Central memory CD8-positive, alpha-beta T cell (primary cell): ENCODE measurements at places on chromosomes 11 and 22.
A peak's percentile ranks its signal among the peaks of the same experiment; 100 is the strongest.

GRCh38 chr11:122895563-122895962 is 13.0 kb downstream of the JHY start:
- H3K4me3 ChIP-seq, result no peak overlapping the region
- no peak overlapping the region for H3K27ac ChIP-seq
- DNase-seq, result no peak
- H3K27me3 ChIP-seq, result no peaks in the 10 kb centered on the region

DNA sequence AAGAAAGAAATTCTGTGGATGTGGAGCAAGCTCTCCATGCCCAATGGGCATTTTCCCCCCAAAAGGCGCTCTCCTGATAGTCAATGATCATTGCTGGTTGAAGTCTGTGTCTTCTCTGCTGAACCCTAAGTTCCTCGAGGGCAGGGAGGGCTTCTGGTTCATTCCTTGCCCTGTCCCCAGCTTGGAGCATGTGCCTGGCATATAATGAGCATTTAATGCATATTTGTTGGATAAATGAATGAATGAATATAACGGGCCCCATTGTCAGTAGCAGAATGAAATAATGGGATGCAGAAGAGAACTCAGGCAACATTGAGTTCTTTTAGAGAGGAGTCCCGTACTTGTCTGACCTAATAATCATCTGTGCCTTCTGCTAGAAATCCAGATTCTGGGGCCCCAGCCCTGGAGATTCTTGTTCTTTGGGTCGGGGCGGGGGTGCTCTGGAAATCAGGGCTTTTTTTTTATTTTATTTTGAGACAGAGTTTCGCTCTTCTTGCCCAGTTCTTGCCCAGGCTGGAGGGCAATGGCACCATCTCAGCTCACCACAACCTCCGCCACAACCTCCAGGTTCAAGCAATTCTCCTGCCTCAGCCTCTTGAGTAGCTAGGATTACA is 64.4 kb downstream of the CD82 start:
- H3K27ac ChIP-seq, result no peak overlapping the region
- H3K36me3 ChIP-seq, result no peaks in the 10 kb centered on the region
- DNase-seq, result no peak
- H3K4me1 ChIP-seq, result peaks cover 8% of the 10 kb centered on the region

- peaks cover 33% of the 10 kb centered on the region for H3K4me1 ChIP-seq
- H3K36me3 ChIP-seq, result peaks cover 17% of the 10 kb centered on the region
- no peak overlapping the region for H3K4me3 ChIP-seq
- no peak for DNase-seq
These were observed 2.3 kb upstream of the SMPD1 start for GRCh38 chr11:6387811-6388599.

- H3K4me1 ChIP-seq, result no peaks in the 10 kb centered on the region
- H3K27ac ChIP-seq, result no peak overlapping the region
- no peaks in the 10 kb centered on the region for H3K36me3 ChIP-seq
- no peaks in the 10 kb centered on the region for H3K27me3 ChIP-seq
- no peak for DNase-seq
- no peak overlapping the region for H3K4me3 ChIP-seq
These were observed 391.6 kb upstream of the CCDC90B start for GRCh38 chr11:83677730-83678129.

DNA sequence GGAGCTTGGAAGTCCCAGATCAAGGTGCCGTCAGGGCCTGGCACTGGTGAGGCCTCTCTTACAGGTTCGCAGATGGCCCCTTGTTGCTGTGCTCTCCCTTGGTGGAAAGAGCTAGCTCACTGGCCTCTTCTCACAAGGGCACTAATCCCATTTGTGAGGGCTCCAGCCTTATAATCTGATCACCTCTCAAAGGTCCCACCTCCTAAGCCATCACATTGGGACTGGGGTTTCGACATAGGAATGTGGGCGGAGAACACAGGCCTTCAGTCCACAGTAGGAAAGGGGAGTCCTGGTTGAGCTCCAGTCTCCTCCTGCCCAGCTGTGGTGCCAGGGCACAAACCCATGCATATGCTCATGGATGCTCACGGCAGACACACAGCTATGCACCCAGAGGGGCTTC is 14.0 kb upstream of the LRRC32 start:
- H3K4me1 ChIP-seq, result no peaks in the 10 kb centered on the region
- DNase-seq, result no peak
- no peak overlapping the region for H3K4me3 ChIP-seq
- peaks cover 38% of the 10 kb centered on the region for H3K27me3 ChIP-seq
- peaks cover 5% of the 10 kb centered on the region for H3K36me3 ChIP-seq
- no peak overlapping the region for H3K27ac ChIP-seq

DNA sequence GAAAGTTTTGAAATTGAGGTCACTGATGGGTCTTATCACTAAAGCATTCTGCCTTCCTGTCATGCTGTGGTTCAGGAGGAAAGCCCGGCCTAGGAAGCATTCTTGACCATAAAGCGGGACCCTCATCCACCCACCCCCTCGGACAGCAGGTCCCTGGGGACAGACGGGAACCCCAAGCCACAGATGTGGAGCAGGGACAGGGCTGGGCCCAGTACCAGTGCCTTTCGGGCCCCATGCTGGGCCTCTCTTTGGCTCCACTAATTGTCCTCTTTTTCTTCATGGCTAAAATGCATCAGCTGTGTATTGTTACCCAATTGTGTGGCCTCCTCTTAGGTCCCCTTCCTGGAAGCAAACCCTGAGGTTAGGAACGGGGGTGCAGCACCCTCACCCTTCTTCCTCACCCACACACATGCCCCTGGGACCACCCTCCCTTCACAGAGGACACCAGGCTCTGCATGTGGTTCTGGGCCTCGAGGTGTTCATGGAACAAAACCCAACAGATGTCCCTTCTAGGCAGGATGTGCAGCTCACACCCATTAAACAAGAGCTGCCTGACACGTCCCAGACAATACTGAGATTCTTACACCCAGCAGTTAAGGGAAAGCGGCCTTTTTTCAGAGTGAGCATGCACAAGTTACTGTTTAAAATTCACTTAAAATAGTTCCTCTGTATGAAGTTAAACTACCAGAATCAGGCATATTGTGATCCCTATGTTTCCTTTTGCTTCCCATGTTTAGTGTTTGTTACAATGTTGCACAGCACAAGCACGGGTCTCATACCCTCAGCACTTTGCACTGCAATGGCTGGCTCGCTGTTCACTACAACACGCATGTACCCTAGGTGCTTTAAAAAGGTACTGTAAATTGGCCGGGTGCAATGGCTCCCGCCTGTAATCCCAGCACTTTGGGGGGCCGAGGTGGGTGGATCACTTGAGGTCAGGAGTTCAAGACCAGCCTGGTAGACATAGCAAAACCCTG is 807.6 kb downstream of the BRD1 start:
- no peaks in the 10 kb centered on the region for H3K4me1 ChIP-seq
- H3K27me3 ChIP-seq, result peaks cover 11% of the 10 kb centered on the region
- DNase-seq, result no peak
- no peak overlapping the region for H3K4me3 ChIP-seq
- no peak overlapping the region for H3K27ac ChIP-seq
- no peaks in the 10 kb centered on the region for H3K36me3 ChIP-seq

DNA sequence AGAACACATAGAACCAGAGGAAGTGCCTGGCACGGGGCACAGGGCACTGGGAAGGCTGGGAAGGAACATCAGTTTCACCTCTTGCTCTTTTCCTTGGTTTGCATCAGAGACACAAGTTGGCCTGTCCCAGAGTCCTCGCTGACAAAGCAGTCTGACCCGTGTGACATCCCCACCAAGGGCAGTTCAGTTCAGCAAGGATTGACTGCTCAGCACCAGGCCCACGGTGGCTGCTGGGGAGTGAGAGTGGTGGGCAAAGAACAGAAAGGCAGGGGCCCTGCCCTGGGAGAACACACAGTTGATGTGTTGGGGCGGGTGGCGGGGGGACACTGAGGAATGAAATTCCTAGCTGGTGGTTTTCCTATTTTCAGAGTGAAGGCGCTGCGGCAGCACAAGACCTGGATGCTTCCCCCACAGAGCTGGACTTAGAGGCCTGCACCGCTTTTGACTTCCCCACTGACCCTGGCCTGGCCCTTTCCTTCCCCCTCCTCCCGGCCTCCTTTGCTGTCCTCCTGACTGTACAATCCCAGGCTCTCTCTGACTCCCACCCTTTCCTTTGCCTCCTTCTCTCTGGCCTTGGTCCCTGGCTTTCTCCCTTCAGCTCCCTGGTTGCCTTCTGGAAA is 2.2 kb upstream of the TMPRSS13 start:
- H3K27me3 ChIP-seq, result no peaks in the 10 kb centered on the region
- no peak for DNase-seq
- H3K36me3 ChIP-seq, result peaks cover 7% of the 10 kb centered on the region
- peak overlapping the region; percentile 87 for H3K27ac ChIP-seq
- H3K4me1 ChIP-seq, result peaks cover 63% of the 10 kb centered on the region
- H3K4me3 ChIP-seq, result peak overlapping the region; percentile 62

GRCh38 chr11:61949169-61950034 is 749 bp upstream of the BEST1 start:
- peaks cover 5% of the 10 kb centered on the region for H3K4me1 ChIP-seq
- no peak for DNase-seq
- H3K36me3 ChIP-seq, result no peaks in the 10 kb centered on the region

DNA sequence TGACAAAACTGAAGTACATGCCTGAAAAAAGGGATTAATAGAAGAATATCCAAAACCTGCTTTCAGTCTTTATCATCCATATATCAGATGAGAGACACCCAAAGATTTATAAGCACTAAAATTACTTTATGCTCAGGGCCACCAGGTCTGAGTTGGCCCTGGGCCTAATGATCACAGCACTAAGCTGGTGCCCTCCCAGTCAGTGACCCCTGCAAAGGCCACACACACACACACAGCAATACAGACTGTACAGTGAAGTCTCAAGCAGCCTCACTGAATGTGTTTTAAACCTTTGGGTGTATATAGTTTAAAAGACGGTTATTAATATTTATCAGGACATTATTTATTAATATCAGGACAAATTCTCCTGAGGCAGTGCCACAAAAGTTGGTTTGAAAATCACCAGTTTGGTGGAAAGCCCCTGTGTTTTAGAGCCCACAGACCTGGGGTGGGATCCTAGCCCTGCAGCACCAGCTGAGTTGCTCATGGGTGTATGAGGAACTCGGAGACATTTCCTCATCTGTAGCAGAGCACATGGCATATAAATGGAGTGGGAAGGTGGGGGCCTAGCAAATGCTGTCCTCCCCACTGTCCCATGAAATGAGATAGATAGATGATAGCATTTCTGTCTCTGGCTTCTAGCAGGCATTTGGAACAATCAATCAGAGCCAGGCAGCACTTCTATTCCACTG is 48.4 kb upstream of the HORMAD2 start:
- H3K4me1 ChIP-seq, result peaks cover 5% of the 10 kb centered on the region
- no peak overlapping the region for H3K4me3 ChIP-seq
- peaks cover 12% of the 10 kb centered on the region for H3K36me3 ChIP-seq
- no peaks in the 10 kb centered on the region for H3K27me3 ChIP-seq

DNA sequence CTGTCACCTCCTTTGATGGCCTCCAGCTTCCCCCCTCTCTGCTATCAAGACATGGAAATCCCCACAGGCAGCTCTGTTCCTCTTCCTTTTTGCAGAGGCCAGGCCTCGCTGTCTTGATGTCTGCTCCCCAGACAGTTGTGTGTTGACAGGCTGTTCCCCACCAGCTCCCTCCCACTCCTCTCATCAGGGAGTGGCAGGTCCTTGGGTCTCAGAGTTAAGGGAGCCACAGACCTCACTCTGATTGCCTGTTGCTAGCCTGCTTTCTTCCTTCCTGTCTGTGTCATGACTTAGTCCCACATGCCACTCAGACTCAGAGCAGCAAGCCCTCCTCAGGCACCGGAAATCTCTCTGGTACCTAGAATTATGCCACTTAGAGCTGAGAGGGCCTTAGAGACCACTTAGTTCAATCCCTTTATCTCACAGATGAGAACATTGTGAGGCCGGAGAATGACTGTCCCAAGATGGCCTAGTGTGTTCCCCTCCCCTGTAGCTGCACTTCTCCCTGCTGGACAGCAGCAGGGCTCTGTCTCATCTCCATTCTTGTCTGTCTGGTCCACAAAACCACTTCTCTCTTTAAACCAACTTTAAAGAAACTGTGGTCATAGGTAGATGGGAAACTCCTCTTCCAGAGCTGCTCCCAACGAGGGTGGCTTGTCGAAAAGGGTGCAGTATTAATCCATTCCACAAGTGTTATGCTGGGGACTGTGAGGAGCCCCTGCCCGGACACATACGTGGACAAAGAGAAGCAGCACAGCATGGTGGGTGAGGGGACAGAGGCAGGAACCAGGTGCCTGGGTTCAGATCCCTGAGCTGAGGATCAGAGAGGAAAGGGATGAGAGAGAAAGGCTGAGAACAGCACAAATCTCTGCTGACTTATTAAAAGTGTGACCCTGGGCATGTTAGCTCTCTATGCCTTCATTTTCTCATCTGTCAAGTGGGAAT is 4.2 kb downstream of the AMPD3 start:
- H3K27me3 ChIP-seq, result no peaks in the 10 kb centered on the region
- H3K4me3 ChIP-seq, result peak overlapping the region; percentile 85
- peaks cover 25% of the 10 kb centered on the region for H3K36me3 ChIP-seq
- peak overlapping the region; percentile 95 for H3K27ac ChIP-seq
- no peak for DNase-seq

DNA sequence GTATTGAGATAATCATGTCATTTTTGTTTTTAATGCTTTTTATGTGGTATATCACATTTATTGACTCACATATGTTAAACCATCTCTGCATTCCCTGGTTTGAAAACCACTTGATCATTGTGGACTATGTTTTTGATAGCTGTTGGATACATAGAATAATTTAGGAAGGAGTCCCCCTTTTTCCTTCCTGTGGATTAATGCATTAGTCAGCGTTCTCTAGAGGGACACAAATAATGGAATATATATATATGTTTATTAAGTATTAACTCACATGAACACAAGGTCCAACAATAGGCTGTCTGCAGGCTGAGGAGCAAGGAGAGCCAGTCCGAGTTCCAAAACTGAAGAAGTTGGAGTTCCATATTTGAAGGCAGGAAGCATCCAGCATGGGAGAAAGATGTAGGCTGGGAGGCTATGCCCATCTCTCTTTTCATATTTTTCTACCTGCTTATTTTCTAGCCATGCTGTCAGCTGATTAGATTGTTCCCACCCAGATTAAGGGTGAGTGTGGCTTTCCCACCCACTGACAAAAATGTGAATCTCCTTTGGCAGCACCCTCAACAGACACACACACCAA is 123.8 kb downstream of the ZNF280B start:
- peaks cover 4% of the 10 kb centered on the region for H3K36me3 ChIP-seq
- H3K27ac ChIP-seq, result no peak overlapping the region
- peaks cover 7% of the 10 kb centered on the region for H3K4me1 ChIP-seq
- H3K4me3 ChIP-seq, result no peak overlapping the region
- H3K27me3 ChIP-seq, result peaks cover 90% of the 10 kb centered on the region
- DNase-seq, result no peak

GRCh38 chr11:132559331-132560036 is 972.8 kb downstream of the OPCML start:
- H3K4me1 ChIP-seq, result no peaks in the 10 kb centered on the region
- no peaks in the 10 kb centered on the region for H3K27me3 ChIP-seq
- no peak for DNase-seq
- H3K4me3 ChIP-seq, result no peak overlapping the region

- no peaks in the 10 kb centered on the region for H3K4me1 ChIP-seq
- H3K27ac ChIP-seq, result no peak overlapping the region
- H3K4me3 ChIP-seq, result no peak overlapping the region
- DNase-seq, result no peak
- H3K36me3 ChIP-seq, result no peaks in the 10 kb centered on the region
These were observed 590.0 kb downstream of the BRD1 start for GRCh38 chr22:49237703-49238102.
